ENCODE measurements at places on chromosomes 11 and 22.

- no peak for DNase-seq
Observed at GRCh38 chr22:39960791-39961746, 872 bp downstream of the TMA7B start.

GRCh38 chr11:101010899-101011298 is 118.7 kb downstream of the PGR start:
- no peak for DNase-seq

- DNase-seq, result no peak
Observed at GRCh38 chr11:82462608-82463242, 270.9 kb downstream of the FAM181B start.

- DNase-seq, result no peak
Observed at GRCh38 chr11:2298795-2299761, 2.6 kb downstream of the C11orf21 start.

GRCh38 chr11:64804346-64805210 is 1.6 kb upstream of the MAP4K2 start:
- no peak for DNase-seq

DNA sequence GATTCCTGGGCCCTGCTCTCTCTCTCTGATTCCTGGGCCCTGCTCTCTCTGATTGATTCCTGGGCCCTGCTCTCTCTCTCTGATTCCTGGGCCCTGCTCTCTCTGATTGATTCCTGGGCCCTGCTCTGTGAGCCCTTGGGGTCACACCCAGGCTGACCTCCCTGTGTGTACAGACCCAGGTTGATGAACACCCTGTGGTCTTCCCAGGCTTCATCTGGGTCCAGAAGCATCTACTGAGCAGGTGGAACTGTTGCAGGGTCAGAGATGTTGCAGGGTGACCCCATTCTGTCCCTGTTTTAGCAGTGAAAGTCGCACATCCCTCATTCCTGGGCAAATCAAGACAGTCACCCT is 16.3 kb upstream of the GDPD5 start:
- no peak for DNase-seq

GRCh38 chr22:48660790-48661740 is 1166.6 kb downstream of the BRD1 start:
- DNase-seq, result no peak

DNA sequence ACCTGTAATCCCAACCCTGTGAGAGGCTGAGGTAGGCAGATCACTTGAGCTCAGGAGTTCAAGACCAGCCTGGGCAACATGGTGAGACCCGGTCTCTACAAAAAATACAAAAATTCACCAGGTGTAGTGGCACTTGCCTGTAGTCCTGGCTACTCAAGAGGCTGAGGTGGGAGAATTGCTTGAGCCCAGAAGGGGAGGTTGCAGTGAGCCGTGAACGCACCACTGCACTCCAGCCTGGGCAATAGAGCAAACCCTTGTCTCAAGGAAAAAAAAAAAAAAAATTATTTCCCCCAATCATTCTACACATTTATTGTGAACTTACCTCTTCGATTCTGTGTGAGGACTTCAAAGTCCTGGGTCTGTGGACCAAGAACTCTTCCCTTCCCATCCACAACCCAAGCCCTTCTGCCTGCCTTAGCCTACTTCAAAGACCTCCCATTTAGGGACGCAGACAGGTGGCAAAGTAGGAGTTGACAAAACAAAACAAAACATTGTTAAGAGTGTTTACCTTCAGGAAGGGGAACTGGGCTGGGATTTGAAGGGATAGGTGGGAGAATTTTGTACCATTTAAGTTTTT is 3.8 kb upstream of the WEE1 start:
- DNase-seq, result no peak

GRCh38 chr22:48938741-48939140 is 888.9 kb downstream of the BRD1 start:
- no peak for DNase-seq

- DNase-seq, result no peak
Observed at GRCh38 chr11:131281316-131281715, 89.1 kb upstream of the NTM start.

DNA sequence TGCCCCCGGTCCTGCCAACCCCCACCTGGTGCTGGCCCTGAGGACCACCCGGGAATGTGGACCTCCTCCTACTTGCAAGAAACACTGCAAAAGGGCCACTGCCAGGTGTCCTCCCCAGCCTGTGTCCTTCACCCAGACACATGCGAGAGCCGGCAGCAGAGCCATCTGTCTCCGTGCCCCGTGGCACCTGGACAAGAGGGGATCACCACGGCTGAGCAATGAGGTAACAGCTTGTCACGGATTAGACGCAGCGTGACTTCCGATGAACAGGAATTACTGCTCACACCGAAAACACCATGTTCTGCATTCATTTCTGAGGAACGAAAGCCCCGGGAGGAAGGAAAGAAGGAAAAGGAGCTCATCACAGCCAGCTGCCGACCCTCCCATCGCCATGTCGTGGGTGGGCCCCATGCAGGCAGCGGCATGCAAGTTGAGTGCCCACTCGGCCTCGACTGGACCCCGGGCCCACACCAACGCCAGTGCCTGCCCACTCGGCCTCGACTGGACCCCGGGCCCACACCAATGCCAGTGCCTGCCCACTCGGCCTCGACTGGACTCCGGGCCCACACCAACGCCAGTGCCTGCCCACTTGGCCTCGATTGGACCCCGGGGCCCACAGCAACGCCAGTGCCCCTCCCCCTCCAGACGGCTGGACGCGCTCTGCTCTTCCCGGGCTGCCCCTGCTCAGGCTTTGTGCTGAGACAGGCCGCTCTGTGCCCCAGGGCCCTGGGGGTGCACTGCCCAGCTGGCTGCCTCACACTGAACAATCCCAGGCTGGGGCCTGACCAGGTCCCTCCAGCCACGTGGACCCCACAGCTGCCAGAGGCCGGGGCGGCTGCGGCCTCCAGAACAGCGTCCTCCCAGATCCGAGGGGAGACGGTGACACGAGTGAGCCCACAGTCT is 22.0 kb downstream of the CHID1 start:
- no peak for DNase-seq

GRCh38 chr11:23569547-23569946 is 709.3 kb upstream of the CCDC179 start:
- DNase-seq, result no peak

DNA sequence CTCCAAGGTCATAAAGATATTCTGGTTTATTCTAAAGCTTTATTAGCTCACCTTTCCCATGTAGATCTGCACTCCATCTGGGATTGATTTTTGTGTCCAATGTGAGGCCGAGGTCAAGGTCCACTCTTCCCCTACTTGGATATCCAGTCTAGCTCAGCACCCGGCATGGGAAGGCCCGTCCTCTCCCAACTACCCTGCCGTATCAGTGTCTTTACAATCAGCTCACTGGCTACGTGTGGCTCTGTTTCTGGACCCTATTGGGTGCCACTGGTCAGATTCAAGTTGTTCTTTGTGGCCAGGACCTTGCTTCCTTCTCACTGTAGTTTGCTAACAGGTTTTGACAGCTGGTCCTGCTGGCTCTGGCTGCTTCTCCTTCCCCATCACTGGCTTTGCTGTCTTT is 30.9 kb downstream of the KCNQ1OT1 start:
- no peak for DNase-seq

DNA sequence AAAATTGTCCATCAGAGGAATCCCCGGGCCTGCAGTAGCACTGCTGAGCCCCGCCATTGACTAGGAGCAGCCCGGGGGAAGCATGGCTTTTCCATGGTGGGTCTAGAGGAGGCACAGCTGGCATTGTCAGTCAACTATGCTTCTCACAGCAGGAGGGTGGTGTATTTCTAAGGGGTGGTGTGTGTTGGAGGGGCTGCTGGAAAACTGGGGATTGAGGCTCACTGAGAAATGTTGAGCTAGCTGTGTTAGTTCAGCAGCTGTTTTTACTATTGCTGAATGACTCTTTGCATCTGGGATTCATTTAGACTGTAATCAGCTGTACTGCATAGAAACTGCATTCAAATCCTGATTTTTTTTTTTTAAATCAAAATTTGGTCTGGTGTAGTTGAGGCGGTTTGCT is 5.6 kb downstream of the DDX10 start:
- no peak for DNase-seq

DNA sequence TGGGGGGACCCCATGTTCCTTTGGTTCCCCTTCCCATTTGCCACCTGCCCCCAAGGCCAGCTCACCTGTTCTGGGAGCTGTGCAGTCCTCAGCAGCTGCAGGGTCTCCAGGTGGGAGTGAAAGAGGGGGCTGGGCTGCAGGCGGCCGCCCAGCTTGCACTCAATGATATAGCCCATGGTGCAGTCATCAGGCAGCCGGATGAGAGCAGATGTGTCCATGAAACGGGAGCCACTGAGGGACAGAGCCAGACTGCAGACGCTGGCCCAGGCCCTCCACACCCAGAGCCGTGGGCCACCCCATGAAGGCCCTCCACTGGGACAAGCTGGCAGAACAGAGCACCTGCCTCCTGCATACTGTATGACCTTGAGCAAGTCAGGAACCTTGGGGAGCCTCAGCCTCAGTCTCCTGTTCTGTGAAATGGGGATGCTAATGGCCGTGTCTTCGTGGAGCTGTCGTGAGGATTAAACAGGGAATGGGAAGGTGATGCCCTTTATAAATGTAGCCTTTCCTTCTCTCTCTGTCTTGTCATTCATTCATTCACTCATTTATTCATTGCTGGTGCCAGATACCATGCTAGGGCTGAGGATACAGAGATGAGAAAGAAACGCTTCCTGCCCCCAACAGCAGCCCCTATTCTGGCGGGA is 11.6 kb downstream of the MFNG start:
- no peak for DNase-seq

- DNase-seq, result peak; percentile 52
Observed at GRCh38 chr22:35921777-35922176, 106.8 kb downstream of the RBFOX2 start.

DNA sequence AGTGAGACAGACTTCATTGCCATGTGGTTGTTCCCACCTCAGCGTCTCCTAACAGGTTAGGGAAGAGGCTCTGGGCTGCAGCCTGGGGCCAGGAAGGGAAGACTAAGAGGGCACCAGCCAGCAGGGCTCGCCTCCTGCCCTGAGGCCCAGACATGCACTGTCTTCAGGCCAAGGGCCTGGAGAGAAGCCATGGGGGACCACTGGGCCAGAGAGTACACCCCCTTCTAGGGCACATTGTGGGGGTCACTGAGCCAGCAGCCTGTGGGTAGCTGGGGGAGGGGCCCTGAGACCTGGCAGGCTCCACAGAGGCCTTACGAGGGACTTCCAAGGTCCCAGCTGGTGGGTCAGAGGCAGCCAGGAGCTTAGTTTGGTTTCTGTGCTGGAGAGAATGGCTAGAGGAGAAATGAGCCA is 25.0 kb upstream of the MYRF start:
- no peak for DNase-seq

Measured in NCI-H510A treated with DMSO at 0.1 percent for 48 hours (cell line).